ENCODE measurements at places on chromosomes 16 and 17. TPM values are rescaled to one million over a fixed set of nuclear protein-coding genes. Genes with fewer than 3 reads are reported as not detected.

Gene TBC1D26
- 0.28 TPM for total RNA-seq

Gene CXCL16
- 8.0 TPM for total RNA-seq

Gene CDYL2
- 2.2 TPM for total RNA-seq

Gene KRT40
- total RNA-seq: not detected

Gene CRISPLD2
- 1.7 TPM for total RNA-seq

Gene RCVRN
- total RNA-seq: not detected

DNA sequence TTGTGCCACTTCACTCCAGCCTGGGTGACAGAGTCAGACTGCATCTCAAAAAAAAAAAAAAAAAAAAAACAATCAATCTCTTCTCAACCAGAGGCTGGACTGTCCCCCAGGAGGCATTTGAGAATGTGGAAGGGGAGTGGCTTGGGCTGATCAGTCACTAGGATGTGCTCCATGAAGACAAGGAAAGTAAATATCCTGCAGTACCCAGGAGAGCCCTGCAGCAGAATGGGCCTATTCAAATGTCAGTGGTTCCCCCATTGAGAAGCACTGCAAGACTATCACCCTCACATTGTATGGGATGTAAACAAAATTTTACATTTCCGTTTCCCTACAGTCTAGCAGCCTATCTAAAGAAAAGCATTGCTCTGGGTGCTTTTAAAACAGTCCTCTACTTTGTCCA, 70.3 kb downstream of the DNAH9 start:
- no peak for DNase-seq

Data from chondrocyte (in vitro differentiated cells).